NCI-H510A (cell line): ENCODE measurements at places on chromosomes 16 and 17.

- DNase-seq: no peak
These were observed 7.4 kb downstream of the IRF8 start for GRCh38 chr16:85906349-85906748.

- DNase-seq: no peak
These were observed 49.3 kb upstream of the CACNG4 start for GRCh38 chr17:66915204-66915611.

DNA sequence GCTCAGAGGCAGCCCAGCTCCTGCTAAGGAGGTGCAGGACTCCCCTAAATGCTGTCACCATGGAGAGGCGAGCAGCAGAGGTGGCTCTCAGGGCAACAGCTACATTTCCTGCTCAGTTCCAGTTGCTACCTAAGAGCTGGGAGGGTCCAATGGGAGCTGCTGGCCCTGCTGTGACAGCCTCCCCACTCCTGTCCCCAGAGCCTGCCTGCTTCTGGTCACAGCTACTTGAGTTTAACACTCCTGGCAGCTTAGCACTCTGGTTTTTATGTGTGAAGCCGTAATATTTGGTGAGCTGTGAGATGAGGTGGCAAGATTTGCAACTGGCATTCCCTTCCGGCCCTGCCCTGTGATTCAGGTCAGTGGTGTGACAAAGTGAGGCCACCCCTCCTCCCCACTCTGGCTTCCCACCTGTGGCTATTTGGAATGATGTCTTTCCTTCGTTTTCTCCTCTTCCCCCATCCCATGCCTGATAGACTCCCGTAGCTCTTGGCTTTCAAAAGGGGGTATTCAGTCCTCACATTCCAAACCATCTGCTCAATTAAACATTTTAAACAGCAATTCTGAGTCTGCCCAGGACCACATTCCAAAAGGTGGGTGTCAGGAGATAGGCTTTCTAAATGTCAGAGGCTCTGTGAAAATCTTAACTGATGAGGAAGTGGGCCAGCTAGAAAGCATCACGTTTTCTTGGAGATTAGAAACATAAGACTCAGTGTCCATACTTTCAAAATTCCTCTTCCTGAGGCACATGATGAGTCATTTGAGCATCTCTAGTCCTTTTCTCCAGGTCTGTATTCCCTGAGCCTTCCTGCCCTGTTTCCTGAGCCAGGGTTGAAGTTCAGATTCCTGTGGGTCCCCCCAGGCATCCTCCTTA lies 42.6 kb upstream of the SKAP1 start:
- peak; percentile 65 for DNase-seq

DNA sequence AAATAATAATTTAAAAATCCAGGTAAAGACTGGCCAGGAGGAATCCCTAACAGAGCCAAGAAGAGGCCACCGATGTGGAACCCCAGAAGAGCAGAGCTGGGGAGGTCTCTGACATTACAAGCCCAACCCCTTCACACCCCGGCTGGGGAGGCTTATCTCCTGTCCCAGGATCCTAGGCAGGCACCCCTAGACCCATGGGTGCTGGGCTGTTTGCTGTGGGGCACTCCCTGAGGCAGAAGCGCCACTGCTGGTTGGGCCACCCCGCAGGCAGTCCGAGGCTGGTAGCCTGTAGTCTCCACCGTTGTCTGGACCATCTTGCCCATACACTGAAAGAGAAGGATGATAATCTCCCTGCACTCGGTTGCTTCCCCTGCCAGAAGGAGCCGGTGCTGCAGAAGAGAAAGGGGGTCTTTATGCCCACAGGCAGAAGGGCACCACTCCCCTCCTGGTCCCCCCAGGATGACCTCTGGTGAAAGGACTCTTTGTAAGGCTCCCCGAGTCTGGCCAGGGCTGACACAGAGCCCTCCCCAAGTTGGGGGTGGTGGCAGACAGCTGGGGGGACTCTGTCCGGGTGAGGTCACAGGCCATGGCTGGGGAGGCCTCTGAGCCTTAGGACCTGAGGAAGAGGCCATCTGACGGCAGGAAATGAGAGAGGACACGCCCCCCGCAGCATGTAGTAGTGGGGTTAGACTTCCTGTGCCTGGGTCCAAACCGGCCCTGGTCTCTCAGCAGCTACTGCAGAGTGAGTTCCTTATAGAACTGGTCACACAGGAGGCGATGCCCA lies 34.2 kb downstream of the CFAP20 start:
- DNase-seq: no peak

DNA sequence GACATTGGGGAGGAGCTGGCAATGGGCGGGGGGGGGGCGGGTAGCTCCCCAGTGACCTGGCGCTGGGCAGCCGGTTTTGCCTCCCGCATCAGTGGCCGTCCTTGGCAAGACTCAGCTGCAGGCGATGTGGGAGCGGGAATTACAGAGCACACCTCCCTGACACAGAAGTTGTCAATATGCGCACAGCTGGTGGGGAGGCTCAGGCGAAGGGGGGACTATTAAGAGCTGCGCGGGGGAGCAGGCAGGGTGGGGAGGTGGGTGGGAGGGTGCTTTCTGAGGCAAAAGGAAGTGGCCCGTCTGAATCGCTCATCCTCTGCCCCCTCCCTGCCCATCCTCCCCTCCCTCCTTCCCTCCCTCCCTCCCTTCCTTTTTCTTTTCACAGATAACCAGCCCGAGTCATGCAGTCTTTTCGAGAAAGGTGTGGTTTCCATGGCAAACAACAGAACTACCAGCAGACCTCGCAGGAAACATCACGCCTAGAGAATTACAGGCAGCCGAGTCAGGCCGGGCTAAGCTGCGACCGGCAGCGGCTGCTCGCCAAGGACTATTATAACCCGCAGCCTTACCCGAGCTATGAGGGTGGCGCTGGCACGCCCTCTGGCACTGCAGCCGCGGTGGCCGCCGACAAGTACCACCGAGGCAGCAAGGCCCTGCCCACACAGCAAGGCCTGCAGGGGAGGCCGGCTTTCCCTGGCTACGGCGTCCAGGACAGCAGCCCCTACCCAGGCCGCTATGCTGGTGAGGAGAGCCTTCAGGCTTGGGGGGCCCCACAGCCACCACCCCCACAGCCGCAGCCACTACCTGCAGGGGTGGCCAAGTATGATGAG lies 44.0 kb downstream of the SREBF1 start:
- DNase-seq: no peak

GRCh38 chr17:47983492-47984223 lies 12.7 kb downstream of the CDK5RAP3 start:
- no peak for DNase-seq

DNA sequence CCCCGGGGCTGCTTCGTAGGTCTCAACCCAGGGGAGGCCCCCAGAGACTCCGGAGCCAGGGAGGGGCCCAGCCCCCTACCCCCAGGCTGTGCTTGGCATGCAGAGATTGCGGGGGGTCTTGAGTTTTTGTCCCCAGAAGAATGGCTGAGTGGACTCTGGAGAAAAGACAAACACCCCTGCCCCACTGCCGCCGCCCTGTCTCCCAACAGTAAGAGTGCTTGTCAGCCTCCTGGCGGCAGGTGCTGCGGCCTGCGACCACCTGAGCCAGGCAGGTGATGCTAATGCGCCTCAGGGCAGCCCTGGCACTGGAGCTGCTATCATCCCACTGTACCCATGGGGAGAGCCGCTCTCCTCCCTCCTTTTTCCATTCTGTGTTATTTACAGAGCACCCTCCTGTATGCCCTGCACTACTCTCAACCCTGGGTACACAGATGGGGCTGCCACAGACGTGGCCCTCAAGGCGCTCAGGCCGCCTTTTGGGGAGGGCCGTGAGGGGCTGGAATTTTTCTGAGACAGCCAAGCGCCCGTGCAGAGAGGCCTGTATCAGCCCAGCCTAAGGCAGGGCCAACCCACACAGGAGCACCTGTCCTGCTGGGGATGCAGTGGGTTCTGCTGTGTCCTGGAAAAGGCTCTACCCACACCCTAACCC lies 2.6 kb upstream of the IL17C start:
- no peak for DNase-seq

GRCh38 chr16:67406111-67406971 lies 9.9 kb downstream of the ZDHHC1 start:
- DNase-seq: no peak

DNA sequence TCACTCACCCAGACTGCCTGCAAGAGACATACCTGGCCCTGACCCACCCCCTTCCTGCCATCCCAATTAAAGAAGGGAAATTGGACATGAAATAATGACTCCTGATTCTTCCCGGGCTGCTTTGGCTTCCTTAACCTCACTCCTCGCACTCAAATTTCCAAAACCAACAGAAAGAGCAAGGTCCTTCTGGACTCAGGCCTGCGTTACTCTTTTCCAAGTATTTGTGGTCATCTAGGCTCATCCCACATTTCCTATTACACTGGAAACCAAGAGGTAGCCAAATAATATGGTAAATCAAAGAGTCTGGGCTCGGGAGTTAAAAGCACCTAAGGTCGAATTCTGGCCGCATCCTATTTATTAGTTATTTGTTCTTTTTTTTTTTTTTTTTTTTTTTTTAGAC lies 359.3 kb downstream of the NPIPA8 start:
- DNase-seq: no peak

DNA sequence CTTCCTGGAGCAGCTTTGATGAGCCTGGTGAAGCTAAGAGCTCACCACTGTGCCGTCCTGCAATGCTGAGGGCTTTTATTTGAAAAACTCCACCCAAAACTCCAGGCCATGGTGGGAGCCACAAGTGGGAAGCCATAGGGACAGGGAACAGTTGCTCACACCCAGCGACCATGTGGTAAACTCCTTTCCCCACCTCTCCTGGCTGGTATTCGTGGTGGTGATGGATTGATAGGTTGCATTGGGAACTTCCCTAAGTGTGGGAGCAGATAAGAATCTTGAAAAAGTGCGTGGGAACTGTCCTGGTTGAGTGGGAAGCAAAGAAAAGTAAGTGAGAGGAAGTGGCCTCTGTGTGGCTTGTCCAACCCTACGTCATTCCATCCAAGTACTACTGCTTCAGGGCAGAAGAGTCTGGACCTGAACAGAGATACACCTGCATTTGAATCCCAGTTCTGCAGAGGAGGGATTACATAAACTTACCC lies at the start of gene CCL1:
CCL1 (minus strand) TSS at position 51 of the 479 bp plus-strand sequence. CDS start 72 bp downstream, outside the sequence.
- DNase-seq: no peak

DNA sequence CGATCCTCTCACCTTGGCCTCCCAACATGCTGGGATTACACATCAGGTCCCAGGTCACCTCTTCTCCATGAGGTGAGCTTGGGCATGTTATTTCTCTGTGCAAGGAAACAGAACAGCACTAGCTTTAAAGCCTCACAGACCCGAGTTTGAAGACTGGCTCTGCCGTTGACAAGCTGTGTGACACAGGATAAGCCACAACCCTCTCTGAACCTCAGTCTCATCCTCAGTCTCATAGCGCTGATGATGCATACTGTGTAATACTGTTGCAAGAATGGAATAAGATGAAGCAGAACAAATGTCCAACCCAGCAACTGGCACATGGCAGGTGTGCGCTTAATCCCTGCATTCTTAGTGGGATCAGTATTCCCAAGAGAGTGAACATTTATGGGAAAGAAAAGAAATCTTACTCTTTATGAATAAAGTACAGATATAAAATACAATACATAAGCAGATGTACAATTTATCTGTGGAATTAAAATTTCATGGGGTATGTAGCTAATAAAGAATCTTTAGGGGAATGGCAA lies 43.5 kb downstream of the ABAT start:
- DNase-seq: no peak

- DNase-seq: peak; percentile 77
These were observed 789 bp downstream of the ITPRIPL2 start for GRCh38 chr16:19114359-19115147.

GRCh38 chr17:77245162-77245926 lies 104.6 kb downstream of the SEC14L1 start:
- no peak for DNase-seq

- no peak for DNase-seq
These were observed 240.8 kb downstream of the KATNIP start for GRCh38 chr16:27790546-27791403.

DNA sequence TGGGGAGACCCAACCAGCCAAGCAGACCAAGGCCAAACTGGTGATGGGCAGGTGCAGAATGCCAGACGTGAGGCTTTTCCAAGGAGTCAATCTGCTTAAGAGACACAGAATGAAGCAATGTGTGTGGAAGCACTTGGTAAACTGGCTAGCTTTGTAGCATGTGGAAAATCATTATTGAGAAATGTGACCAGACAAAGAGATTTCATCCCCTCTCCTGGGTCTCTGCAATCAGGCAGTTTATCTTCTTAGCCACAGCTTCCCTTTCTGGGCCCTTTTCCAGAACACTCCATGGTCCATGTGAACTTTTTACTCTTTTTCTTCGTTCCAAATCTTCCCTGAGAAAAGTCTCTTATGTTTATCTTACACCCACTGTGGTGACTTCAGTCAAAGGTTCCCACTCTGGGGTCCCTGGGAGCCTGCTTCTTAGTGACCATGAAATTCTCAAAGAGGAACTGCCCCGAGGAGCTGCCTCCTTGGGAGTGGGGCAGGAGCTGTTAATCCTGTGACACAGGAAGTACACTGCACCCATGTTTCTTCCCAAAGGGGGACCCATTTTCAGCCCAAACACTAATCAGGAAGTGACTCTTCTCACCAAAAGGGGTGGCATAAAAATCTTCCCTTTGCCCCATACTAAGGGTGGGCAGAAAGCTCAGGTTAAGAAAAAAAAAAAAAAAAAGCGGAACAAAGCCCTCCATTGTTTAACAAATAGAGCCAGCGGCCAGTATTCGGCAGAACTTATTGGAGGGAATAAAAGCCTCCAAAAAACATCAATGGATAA lies 346.2 kb upstream of the ASIC2 start:
- no peak for DNase-seq

DNA sequence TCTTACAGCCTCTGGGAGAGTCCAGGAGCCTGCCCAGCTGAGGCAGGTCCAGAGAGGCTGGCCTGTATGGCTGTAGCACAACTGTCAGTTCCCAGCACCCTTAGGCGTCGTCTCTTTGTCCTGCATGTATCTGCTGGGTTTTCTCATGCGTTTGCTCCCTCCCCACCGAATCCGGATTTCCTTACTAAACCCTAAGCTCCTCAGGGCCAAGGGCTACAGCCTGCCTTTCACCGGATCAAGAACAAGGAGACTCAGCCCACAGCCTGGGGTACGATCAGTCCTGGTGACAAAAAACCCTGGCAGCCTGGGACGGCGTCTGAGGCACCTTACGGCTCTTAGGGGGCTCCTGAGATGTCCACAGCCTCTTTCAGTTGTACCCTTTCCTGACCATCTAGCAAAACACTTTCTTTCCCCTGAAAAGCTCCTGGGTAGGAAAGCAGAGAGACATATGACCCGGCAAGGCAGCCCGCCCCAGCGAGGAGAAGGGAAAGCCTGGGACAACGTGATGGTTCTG lies 12.2 kb downstream of the HIC1 start:
- DNase-seq: no peak

DNA sequence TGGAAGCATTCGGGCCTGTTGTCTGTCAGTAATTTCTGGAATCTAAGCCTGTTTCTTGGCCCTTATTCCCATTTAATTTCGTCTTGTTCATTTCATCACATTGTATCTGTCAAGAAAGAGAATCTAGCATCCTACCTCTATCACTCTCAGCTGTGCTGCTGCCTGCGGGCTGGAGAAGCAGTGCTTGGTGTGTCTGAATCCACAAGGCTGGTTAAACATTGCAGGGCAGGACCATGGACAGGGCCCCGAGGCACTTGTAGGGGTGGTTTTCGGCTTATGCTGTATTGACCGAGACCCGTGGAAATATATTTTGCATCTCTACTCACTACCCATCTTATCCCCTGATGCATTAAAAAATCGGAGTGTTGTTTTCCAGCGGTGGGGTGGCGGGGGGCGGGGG lies 3.1 kb downstream of the RAB11FIP4 start:
- no peak for DNase-seq
